ENCODE measurements at places on chromosomes 13 and 19.

- no peak for DNase-seq
Observed at GRCh38 chr13:20126541-20127261, 34.2 kb downstream of the GJA3 start.

DNA sequence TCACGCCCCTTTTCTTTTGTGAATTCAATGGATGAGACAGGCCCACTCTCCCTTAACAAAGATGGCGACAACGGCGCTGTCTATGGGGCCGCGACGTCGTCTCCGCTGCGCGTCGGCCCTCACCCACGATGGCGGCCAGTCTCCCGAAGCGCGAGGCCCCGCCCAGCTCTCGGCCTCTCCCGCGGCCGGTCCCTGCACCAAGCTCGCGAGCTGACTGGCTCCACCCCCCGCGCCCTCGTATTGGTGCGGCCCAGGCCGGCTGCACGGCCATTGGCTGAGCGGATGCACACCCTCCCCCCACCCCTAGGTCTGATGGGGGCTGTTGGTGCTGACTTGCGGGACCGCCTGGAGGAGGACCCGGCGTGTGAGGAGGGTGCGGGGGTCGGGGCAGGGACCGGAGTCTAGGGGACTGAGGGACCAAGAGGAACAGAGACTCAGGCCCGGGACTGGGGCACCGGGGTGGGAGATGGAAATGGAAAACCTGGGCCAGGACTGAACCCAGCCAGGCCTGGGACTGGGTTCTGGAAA, 4.8 kb downstream of the SPHK2 start:
- DNase-seq = peak; percentile 99

DNA sequence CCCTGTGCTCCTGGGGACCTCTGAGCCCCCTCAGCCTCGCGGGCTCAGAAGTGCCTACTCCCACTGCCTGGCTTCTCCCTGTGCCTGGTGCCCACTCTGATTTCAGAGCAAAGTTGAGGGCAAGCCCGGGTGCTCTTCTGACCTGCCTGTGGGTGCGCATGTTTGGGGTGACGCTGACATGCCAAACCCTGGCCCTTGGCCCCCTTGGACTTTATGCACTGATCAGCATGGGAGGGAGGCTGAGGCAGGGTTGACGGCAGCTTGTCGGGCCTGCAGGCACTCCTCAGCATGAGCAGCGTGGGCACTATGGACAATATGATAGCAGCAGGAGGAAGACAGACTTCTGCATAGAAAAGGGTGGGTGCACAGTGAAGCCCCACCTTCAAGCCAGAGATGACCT, 279.3 kb upstream of the KLF12 start:
- DNase-seq = no peak

GRCh38 chr19:23991170-23991569, 76.5 kb downstream of the ZNF726 start:
- no peak for DNase-seq

GRCh38 chr19:18074192-18074591, 12.5 kb downstream of the IL12RB1 start:
- peak; percentile 41 for DNase-seq

DNA sequence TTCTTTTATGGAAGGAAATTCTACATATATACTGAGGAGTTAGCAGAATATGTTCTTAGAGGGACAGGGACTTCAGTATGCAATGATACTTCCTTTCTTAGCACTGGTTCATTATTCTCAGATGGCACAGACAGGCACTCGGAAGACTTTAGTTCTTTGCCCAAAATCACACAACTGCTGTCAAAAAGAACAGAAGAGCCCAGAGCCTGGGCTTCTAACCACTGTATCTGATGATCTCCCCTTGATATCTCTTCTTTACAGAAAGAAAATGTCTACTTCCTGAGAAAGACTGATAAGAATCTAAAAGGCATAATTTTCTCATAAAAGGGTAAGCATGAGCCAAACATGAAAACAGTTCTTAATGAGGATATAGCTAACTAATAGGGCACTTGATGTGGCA, 2034.2 kb upstream of the PRR20A start:
- DNase-seq = no peak

- DNase-seq = no peak
Observed at GRCh38 chr19:34549833-34550232, 68.3 kb downstream of the WTIP start.

- DNase-seq = no peak
Observed at GRCh38 chr19:36113894-36114720, 568 bp downstream of the POLR2I start.

- DNase-seq = no peak
Observed at GRCh38 chr19:40921005-40921897, 39.2 kb upstream of the CYP2A7 start.

DNA sequence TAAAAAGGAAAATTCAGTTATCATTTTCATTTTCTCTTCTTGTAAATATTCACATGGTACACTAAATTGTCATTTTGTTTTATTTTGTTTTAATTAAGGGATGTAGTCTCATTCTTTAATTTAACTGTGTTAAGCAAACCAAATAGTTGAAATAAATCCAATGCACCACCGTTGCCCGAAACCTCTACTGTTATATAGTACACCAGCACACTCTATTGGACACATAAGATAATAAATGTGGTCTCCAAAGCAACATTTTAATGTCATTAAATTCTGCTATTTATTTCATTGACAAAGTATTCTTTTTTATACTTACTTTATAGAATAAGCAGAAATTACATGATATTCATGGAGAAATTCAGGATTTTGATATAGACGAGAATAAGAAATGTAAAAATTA, 156.4 kb upstream of the FREM2 start:
- no peak for DNase-seq

GRCh38 chr13:111521030-111521429, 200.6 kb downstream of the TEX29 start:
- no peak for DNase-seq

DNA sequence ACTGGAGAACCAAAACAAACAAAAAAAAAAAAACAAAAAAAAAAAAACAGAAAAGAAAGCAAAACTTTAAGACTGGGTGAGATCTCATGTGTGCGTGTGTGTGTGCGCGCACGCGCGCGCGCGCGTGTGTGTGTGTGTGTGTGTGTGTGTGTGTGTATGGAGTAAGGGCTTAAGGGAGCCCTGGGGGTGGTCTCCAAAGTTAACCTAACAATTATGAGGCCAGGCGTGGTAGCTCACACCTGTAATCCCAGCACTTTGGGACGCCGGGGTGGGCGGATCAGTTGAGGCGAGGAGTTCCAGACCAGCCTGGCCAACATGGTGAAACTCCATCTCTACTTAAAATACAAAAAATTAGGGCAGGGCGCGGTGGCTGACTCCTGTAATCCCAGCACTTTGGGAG, 46.7 kb downstream of the CYP4F22 start:
- DNase-seq = no peak

DNA sequence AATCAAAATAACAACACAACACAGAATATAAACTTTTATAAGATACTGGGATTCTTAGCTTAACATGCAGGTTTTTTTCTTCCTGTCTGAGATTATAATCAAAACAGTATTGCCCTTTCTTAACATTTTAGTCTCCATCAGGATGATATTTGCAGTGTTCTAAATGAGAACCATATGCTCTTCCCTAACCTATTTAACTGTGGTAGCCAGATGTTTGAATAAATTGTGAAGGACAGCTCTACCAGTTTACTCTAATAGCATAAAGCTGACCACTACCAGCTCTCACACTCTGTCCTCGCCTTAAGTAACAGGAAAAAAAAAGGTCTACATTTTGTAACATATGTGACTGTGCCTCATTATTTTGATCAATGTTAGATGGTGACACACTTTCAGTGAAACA, 618.7 kb upstream of the SGCG start:
- no peak for DNase-seq

DNA sequence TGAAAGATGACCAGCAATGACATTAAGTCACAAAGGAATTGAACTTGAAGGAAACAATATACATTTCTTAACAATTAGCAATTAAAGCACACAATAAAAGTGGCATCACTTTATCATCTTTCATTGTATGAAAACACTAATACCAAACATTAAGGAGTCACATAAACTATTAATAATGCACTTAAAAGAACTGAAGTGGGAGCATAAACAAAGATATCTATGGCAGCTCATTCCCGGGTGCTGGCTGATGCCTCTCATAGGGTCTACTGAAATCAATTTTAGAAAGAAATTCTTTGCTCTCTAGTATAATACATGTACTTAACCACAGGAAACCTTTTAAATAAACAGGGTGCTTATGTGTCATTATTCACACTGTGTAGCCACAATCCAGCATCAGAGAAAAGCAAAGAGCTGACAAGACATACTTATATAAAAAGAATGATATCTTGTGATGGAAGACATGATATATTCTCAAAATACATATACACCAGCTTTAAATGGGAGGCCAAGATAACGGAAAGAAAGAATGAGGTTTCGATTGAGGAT, 1207.8 kb downstream of the EFNB2 start:
- DNase-seq = no peak

- no peak for DNase-seq
Observed at GRCh38 chr13:31009166-31009565, 76.7 kb downstream of the TEX26 start.

DNA sequence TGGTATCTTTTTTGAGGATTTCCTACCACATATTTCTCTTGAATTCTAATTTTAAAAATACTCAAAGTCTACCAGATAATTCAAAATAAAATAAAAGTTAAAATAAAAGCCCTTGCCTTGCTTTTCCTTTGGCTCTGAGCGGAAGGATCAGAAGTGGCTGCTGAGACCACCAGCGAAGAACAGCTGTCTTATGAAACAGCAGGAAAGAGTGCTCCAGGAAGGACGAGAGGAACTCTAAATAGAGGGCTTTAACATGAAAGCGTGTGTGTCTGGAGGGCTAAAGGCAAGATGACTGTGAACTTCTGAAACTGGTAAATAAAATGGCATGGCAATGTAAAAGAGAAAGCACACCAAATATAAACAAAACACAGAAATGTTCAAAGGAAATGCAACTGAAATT, 521.5 kb upstream of the SPRY2 start:
- no peak for DNase-seq

- no peak for DNase-seq
Observed at GRCh38 chr19:41595890-41596280, 19.9 kb downstream of the CEACAM21 start.

DNA sequence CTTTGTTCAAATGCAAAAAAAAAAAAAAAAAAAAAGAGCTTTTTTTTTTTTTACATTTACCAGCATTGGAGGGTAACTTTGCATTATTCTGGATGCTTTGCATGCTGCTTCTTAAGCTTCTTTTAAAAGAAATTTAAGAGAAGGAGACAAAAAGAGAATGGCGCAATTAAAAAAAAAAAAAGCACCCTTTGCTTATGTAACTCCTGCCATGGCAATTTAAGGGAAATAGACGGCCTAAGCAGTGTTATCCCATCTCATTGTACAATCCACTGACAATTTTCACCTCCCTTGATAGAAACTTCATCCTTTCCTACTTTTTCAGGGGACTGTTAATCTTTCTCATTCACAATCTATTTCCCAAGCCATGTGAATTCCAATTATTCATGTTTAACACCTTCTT, 129.8 kb downstream of the KCTD12 start:
- no peak for DNase-seq

DNA sequence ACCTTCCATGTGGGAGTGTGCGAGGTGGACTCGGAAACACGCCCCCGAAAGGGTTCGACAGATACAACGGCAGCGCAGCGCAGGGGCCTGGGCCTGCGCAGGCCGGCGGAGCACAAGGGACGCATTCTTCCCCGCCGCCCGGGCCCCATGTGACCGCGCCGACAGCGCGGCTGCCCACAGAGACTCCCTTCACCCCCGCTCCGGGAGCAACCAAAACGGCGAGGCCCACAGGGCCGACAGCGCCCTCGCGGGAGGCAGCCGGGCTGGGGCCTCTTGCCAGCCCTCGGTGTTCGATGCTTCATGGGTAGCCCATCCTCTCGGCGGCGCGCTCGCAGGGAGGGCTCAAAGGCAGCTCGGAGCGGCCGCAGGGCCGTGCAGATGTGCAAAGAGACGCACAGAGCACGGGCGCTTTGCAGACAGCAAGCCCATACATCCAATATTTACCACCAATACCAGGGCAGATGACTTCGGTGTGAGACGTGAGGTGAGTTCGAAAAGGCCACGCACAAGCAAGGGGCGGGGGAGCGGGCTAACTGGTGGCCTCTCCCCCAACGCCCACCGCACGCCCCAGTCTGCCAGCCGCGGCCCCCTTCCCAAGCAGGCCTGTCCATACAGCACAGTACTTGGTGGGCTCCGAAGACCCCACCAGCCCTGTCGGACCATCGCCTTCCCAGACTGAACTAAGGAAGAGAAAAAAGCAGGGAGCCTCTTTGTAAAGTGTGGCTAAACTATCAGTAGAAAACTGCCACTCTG, 89.9 kb downstream of the CRYL1 start:
- DNase-seq = peak; percentile 73

DNA sequence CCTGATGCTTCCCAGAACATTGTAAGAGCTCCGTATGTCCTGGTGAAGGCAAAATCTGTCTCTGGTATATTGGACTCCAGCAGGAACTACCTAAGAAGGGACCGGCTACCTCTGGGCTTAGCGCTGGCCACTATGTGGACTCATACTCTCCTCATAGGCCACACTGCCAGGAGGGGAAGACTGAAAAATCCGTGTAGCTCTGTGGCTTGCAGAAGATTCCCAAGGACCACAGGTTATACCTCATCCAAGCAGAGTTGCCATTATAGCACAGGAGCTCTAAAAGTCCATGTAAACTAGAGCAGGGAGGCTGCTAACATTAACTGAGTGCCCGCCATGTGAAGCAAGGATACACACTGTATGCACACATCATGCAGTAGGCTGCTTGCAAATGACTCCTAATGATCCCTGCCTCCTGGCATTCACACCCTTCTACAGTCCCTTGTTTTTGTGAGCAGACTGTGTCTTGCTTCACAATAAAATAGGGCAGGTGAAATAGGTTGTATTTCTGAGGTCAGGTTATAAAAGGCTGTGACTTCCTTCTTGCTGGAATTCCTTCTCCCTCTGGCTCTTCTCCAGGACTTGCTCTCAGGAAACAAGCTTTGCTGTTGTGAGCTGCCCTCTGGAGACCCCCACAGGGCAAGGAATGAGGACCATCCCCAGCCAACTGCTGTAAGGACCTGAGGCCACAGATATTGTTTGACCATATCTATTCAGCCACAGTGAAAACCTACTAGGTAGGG, 192.6 kb upstream of the UBL3 start:
- no peak for DNase-seq

- DNase-seq = no peak
Observed at GRCh38 chr19:29586401-29586800, 19.7 kb upstream of the POP4 start.

GRCh38 chr13:39306639-39307589, 268.7 kb downstream of the NHLRC3 start:
- no peak for DNase-seq

DNA sequence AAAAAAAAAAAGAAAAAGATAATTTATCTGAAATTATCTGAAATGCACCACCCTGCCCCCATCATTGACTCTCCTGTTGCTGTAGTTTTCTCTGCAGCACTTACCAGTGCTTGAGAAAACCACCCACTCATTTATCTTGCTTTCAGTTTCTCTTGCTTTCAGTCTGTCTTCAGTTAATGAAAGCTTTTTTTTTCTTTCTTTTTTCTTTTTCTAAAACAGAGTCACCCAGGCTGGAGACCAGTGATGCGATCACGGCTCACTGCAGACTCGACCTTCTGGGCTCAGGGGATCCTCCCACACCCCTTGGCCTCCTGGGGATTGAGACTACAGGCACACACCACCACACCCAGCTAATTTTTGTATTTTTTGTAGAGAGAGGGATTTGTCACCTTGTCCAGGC, 4.3 kb upstream of the ACP5 start:
- DNase-seq = no peak
